Stimulated activated CD4-positive, alpha-beta T cell treated with anti-CD3 and anti-CD28 coated beads, Interleukin-4, amount 100 ng/mL, for 4 hours (primary cell): ENCODE measurements at places on chromosomes 1 and 21.

- DNase-seq: no peak
These were observed 19.1 kb downstream of the MATN1 start for GRCh38 chr1:30704271-30704670.

DNA sequence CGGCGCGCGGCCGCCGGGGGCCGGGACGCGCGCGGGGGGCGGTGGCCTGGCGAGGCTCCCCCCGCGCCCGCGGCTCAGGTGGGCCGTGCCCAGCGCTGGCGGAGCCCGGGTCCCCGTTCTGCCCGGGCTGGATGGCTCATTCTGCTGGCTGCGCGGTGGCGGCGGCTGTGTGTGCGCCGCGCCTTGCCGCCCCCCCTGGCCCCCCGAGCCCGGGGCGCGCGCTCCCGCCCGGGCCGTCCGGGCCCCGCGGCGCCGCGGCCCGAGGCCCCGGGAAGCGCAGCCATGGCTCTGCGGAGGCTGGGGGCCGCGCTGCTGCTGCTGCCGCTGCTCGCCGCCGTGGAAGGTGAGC lies at the start of gene EPHB2:
Gene EPHB2, plus strand, starts transcription at position 139 of the 349 bp plus-strand sequence. Its CDS starts 144 bp downstream, at position 283.
- DNase-seq: no peak

GRCh38 chr21:29217818-29218291 lies 80.9 kb upstream of the BACH1 start:
- no peak for DNase-seq

DNA sequence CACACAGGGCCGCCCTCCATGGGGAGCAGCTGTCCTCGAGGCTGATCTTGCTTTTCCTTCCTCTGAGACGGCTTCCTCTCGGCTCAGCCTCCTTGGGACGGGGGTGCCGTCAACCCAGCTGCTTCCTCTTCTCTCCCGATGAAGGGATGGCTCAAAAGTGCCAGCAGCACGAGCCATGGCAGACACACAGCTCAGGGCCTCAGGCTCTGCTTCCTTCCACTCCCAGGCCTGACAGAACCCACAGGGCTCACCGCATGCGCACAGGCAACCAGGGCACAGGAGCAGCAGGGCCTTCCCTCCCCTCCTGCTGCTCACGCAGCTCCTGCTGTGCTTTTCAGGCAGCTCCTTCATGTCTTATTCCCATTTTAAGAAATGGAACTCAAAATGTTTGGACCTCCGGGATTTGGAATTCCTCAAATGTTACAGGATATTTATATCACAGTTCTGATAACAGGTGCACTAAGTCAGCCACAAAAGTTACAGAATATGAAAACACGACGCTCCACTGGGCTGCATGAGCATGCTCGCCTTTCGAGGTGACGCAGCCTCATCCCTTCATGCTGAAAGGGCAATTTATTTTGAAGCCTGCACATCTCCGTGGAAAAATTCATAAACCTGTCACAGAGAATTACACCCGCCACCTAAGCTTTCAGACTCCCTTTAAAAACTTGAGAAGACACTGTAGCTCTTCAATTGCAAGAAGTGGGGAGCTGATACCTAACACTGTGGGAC lies 84.4 kb downstream of the HSF2BP start:
- no peak for DNase-seq

GRCh38 chr1:2632051-2632430 lies 775 bp downstream of the MMEL1 start:
- DNase-seq: no peak
